ENCODE measurements at places on chromosomes 13 and 19.
A peak's percentile ranks its signal among the peaks of the same experiment; 100 is the strongest.

- H3K4me1 ChIP-seq: no peaks in the 10 kb centered on the region
- no peaks in the 10 kb centered on the region for H3K27me3 ChIP-seq
- H3K4me3 ChIP-seq: no peak overlapping the region
- no peak for DNase-seq
- H3K36me3 ChIP-seq: no peaks in the 10 kb centered on the region
- no peak overlapping the region for H3K27ac ChIP-seq
Measured at GRCh38 chr13:91406619-91407018, 8.2 kb downstream of the GPC5 start.

DNA sequence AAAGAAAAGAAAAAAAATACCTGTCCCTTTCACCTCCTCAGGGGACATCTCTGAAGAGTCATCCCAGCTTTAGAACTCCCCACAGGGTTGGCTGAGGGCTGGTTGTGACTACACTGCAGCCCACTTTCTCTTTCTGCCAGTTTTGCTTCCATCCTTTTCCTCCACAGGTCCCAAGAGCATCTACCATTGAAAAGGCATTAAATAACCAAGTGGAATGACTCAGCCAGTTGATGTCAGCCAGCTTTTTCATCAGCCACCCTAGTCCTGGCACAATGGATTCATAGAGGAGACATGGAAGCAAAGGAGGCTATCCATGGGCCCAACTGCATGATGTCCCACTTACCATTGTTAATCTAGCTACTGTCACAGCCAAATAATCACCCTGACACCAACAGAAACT lies 9.2 kb upstream of the RCBTB1 start:
- DNase-seq: no peak
- H3K4me1 ChIP-seq: no peaks in the 10 kb centered on the region
- no peaks in the 10 kb centered on the region for H3K36me3 ChIP-seq
- H3K4me3 ChIP-seq: no peak overlapping the region
- no peak overlapping the region for H3K27ac ChIP-seq
- H3K27me3 ChIP-seq: no peaks in the 10 kb centered on the region

DNA sequence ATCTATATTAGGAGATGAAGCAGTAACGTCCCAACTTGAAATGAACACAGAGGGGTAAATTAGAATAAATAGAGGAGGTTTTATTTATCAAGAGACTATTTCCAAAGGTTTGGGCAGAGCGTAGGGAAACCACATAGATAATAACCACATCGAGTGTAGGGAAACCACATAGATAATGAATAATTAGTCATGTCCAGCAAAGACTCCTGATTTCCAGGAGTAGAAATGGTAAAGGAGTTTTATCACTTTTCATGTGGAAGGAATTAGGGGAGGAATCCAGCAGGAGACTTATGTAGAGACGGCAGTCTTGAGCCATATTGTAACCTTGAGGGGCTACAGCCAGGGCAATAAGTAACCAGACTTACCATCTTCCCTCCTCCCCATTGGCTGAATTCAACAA lies 136.3 kb upstream of the CSNK1A1L start:
- no peaks in the 10 kb centered on the region for H3K4me1 ChIP-seq
- DNase-seq: no peak
- no peak overlapping the region for H3K27ac ChIP-seq
- no peaks in the 10 kb centered on the region for H3K27me3 ChIP-seq

DNA sequence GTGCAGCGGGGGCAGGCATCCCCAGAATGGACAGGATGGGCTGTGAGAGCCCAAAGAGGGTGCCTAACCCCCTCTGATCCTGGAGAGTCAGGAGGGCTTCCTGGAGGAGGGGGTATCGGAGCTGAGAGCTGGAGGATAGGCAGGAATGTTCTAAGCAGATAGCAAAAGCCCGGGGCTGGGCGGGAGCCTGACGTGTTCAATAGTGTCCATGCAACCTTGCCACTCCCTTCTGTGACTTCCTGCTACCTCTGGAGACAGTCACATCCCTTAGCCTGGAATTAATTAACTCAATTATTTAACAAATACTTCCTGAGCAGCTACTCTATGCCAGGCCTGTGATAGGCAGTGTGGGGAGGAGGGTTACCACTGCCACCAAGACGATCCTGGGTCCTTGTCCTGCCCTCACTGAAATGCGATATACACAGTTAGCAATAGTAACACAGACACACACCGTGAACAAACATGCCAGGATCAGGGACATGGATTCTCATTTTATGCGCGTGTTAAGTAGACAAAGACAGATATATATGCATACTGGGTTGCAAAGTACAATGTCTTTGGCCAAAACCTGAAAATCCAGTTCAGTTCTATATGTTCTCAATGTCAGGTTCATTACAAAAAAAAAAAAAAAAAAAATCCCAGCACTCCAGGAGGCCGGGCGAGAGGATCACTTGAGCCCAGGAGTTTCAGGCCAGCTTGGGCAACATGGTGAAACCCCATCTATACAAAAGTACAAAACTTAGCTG lies 10.7 kb downstream of the AP2S1 start:
- H3K36me3 ChIP-seq: peaks cover 39% of the 10 kb centered on the region
- no peaks in the 10 kb centered on the region for H3K27me3 ChIP-seq
- peaks cover 8% of the 10 kb centered on the region for H3K4me1 ChIP-seq
- peak overlapping the region; percentile 70 for H3K27ac ChIP-seq
- no peak overlapping the region for H3K4me3 ChIP-seq

GRCh38 chr19:17790059-17790780 lies 4.7 kb upstream of the B3GNT3 start:
- no peak overlapping the region for H3K4me3 ChIP-seq
- no peak for DNase-seq
- H3K27me3 ChIP-seq: no peaks in the 10 kb centered on the region
- H3K36me3 ChIP-seq: no peaks in the 10 kb centered on the region

GRCh38 chr19:39141929-39142328 lies 16.3 kb downstream of the PAK4 start:
- no peak overlapping the region for H3K27ac ChIP-seq
- no peak overlapping the region for H3K4me3 ChIP-seq
- H3K36me3 ChIP-seq: no peaks in the 10 kb centered on the region
- peaks cover 6% of the 10 kb centered on the region for H3K4me1 ChIP-seq
- no peak for DNase-seq

DNA sequence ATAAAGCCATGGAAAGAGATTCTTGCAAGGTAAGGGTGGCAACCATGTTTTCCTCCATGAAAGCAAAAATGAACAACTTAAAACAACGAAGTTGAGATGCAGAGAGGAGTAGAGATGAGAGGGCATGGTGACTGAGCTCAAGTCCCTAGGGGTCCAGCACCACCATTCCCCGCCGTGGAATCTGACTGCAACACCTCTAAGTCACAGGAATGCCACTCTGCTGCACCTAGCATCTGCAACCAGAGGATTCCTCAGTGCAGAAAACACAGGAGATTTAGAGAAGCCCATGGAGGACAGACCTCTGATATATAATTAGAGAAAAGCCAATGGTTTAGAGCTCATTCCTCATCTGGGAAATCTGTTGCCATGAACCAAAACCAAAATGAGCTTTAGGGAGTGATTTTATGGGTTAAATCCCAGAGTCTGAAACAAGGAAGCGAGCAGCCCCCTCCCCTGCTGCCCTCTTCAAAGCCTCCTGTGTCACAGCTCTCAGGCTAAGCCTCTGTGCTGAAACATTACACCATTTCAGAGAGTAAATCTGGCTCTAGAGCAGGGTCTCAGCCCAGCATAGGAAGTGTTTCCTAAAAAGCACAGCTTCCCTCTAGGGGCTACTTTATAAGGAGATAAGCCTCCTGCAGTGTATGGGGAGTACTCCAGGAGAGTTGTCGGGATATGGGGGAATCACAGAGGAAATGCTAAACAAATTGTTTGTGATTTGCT lies 1043.6 kb downstream of the UQCRFS1 start:
- no peaks in the 10 kb centered on the region for H3K4me1 ChIP-seq
- no peak for DNase-seq
- H3K36me3 ChIP-seq: no peaks in the 10 kb centered on the region
- H3K4me3 ChIP-seq: no peak overlapping the region
- no peak overlapping the region for H3K27ac ChIP-seq

DNA sequence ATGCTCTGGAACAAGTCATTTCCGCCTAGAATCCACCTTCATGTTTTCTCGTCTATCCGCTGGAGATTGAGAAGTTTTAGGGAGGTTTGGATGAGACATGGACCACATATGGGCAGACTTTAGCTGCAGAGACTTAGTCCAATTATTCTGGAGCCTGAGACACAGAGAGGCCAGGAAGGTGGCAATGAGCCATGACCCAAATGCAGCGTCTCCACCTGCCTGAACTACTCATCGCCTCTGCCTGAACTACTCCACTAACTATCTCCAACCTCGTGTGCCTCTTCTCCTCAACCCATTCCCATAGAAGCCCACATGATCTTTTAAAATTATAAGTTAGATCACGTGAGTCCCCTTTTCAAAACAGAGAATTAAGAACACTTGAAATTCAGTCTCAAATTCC lies 5.6 kb downstream of the PLEKHA4 start:
- no peak for DNase-seq
- H3K36me3 ChIP-seq: no peaks in the 10 kb centered on the region
- no peaks in the 10 kb centered on the region for H3K27me3 ChIP-seq
- no peak overlapping the region for H3K27ac ChIP-seq
- H3K4me1 ChIP-seq: peaks cover 4% of the 10 kb centered on the region
